ENCODE measurements at places on chromosomes 1 and 21.

GRCh38 chr1:240192851-240193250 lies 101.2 kb downstream of the FMN2 start:
- no peak for DNase-seq

- no peak for DNase-seq
Measured at GRCh38 chr1:66412704-66413103, 121.2 kb upstream of the SGIP1 start.

GRCh38 chr21:33383056-33383888 lies 19.9 kb upstream of the IFNGR2 start:
- DNase-seq = no peak

DNA sequence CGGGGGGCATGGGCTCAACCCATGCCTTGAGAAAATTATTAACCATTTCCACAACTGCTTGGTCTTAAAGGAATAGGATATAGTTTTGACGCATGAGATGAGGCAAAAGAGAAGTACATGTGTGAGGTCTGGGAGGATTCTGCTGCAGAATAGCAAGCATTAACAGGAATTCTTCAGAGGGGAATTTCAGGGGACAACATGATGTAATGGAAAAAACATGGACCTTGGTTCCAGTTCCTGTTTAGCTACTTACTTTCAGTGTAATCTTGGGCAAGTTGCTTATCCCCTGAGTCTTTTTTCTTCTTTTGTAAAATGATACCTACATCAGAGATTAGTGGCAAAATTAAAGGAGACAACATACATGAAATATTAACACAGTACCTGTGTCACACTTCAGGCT lies 85.6 kb downstream of the PRRX1 start:
- DNase-seq = no peak

- no peak for DNase-seq
Measured at GRCh38 chr1:13708380-13708982, 8.5 kb downstream of the PRDM2 start.

DNA sequence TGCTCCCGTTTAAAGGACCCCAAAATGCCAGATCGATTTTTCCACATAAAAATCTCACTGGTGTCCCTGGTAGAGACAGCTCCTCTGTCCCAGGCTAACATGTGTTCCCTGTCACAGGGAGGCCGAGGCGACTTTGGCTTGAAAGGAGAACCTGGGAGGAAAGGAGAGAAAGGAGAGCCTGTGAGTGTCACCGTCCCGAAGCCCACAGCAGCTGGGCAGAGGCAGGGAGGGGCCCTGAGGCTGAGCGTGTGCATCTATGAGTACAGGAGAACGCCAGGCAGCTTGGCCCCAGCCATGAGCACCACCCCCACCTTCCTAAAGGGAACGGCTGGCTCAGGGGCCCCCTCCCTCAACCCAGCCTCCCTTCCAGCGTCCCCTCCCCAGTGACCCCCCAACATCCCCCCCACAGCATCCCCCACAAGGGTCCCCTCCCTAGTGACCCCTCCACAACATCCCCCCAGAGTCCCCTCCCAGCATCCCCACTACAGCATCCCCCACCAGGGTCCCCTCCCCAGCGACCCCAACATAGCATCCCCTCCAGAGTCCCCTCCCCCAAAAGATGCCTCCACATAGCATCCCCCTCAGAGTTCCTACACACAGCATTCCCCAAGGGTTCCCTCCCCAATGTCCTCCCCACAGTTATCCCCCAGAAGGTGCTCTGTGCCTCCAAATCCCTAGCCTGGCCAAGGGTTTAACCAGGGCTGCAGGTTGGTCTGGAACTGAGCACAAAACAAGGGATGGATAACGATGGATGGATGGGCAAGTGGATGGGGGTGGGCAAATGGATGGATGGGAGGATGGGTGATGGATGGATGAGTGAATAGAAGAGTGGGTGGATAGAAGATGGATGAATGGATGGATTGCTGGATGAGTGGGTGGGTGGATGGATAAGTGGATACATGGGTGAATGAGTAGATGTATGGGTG lies 25.1 kb downstream of the COL6A2 start:
- no peak for DNase-seq

GRCh38 chr1:205217418-205217817 lies 5.9 kb upstream of the DSTYK start:
- DNase-seq = no peak

DNA sequence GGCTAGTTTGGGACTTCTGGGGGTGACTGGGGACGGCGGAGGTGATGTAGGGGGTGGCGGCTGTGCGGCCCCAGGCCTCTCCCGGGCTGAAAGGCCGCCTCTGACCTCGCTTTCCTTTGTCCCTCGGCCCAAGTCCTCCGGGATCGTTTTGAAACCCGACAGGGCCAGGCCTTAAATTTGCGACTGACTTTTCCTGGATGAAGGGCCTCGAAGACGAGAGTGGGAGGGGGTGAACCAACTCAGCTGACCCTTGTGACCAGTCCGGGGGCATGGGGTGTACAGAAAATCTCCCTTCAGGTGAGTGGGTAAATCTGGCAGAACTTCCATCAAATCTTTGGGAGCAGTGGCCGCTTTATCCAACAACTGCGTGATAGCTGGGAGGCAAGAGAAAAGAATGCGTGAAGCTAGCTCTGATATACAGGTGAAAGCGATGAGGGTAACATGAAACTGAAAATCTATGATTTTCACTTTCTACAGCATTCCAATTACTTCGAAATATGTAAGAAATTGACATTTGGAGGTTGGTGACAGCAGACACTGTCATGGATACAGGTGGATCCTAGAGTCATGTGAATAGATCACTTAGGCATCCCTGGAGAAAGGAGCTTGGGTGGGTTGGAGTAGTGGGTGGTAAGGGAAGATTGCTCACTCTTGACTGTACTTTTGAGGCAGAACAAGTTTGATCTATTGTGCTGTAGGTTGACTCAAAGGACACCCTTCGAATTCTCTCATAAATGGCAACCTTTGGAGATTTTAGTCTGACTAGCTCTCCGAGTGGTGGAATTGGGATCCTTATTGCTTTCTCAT lies 885 bp downstream of the AHCYL1 start:
- no peak for DNase-seq

DNA sequence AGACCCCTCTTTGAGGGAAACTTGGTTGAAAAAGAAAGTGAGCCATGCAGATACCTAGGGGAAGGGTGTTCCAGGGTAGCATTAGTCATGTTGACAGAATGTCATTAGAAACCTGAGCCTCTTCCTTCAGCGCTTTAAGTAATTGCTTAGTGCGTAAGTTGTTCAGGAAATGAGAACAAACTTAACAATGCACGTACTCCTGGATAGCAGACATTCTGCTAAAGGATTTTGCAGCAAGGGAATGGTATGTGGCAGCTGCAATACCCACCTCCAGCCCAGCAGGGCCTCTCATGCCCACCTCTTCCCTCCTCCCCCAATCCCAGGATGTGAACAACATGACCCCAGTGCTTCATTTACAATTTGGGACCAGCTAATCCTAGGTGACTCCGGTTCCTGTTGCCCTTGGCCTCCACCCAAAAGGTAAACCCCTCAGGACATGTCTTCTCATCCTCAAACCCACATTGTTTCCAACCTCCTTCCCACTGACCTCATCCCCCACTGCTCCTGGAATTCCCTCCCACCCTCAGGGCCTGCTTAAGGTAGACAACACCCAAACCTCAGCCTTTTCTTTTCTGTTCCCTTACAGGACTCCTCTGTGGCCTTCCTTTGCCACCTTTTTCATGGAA lies 98.0 kb upstream of the BCAR3 start:
- DNase-seq = no peak

- DNase-seq = no peak
Measured at GRCh38 chr21:41648591-41649031, 118.2 kb downstream of the RIPK4 start.

DNA sequence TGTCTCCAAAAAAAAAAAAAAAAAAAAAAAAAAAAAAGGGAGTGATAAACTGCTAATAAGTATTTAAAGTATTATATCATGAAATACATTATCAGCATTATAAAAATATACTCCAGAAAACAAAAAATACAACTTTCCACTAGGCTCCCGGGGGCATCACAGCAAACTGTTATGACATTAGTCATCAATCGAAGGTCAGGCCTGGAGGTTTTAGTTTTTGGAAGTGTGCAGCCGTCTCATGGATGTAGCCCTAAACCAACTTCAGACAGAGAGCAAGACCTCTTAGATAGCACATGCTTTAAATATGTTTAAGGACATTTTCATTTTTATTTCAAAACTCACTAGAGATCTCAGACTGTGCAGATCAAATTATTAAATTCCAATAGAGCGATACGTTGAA lies 106.3 kb downstream of the RERE start:
- no peak for DNase-seq

- DNase-seq = no peak
Measured at GRCh38 chr1:21783679-21784603, 992 bp upstream of the USP48 start.

DNA sequence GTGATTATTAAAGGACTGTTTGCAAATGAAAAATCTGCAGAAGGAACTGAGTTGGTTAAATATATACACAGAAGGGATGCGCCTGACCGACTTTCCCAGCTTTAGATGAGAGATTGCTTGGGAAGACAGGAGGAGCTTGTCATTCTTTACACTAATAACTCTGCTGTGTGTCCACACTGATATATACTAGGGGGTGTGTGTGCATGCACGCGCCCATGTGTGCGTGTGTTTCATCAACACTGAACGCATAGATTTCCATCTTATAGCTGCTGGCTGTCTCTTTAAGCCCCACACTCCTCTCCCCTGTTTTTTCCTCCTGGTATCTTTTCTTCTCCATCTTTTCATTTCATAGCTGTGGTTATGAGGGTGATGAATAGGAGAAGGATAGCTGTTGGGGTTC lies 6.9 kb upstream of the KAZN start:
- no peak for DNase-seq

DNA sequence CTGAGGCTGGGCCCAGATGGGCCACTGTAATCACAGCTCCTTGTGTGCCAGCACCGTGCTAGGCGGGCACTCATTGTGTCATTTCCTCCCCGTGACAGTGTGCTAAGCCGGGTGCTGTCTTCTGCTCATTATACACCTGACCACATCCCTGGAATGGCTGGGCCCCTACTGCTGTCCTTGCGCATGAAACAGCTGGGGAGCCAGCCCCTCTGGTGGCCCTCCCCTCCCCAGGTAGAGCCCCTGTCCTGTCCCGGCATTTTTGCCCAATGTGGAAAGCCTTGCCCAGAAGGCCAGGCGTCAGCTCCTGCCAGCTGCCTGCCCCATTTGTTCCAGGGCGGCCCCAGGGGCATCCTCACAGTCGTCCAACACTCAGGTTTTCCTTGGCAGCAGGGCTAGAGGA lies 107.4 kb upstream of the CASZ1 start:
- no peak for DNase-seq

- DNase-seq = no peak
Measured at GRCh38 chr1:85656948-85657347, 51.3 kb downstream of the ZNHIT6 start.

DNA sequence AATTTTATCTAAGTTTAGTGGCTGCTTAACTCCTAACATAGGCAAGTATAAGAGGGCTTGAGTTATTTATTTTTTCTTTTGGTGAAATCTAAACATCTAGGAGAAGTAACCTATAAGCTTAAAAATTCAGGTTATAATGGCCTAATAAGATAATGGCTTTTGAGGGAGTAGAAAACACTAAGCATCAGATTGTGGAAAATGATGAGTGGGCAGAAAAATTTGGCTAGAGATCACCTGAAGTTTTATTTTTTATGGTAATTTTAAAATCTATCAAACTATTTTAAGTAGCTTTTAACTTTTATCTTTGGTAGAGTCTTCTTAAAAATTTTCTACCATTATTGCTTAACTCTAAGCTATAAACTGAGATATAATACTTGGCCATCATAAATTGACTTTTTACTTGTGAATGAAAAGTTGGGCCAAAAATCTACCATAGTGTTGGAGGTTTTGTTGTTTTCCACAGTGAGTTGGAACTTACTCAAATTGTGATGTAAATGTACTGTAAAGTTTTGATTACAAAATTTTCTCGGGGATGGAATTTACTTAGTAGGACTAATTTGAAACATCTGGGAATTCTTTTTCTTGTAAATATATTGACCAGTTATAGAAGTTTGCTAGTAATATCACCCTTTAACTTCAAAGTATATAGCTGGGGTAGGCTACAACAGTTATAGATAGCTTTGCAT lies 63.9 kb downstream of the USP25 start:
- DNase-seq = no peak

DNA sequence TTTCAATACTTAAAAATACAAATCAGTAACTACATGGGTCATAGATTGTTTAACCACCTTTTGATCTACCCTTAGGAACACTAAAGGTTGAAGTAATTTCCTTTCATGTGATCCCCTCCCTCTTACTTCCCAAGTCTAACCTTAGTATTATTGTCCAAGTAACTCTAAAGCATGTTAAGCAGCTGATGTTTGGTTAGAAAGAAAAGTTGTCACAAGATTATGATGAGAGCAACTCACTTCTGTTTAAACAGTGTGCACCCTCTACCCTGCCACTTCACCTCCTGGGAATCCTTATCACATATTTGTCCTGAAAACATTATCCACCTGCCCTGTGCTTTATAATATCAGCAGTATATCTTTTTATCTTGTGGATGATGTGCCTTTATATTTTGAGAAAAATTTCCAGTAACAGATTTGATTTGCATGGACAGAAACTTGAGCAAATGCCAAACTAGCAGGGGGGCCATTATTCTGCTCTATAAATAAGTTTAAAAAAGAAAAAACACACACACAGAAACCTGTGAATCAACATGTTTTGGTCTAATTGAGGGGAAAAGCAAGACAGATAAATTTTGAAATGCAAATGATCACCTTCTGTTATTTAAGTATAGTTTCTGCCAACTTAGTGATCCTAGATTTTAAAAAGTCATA lies 194.3 kb downstream of the RPS6KC1 start:
- DNase-seq = no peak

DNA sequence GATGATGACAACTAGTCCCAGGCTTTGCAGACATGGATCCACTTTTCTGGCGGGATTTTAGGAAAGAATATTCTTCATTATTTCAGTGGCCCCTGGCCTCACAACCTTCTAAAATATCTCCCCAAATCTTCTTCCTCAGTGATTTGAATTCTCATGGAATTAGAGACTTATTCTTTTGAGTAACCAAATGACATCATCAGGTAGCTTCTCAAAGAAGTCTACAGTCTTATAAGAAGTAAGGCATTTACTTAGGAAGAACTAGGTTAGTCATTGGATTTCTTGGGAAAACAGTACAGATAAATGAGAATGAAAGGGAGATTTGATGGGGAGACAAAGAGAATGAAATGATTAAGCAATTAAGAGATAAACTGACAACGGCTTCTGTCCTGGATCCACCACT lies 201.1 kb upstream of the PROX1 start:
- DNase-seq = no peak

- DNase-seq = no peak
Measured at GRCh38 chr1:172338295-172338735, 82.2 kb upstream of the C1orf105 start.

Measured in NCI-H2171 (cell line).